ENCODE measurements at places on chromosomes 16 and 17. TPM values are rescaled to one million over a fixed set of nuclear protein-coding genes. Genes with fewer than 3 reads are reported as not detected.
A peak's percentile ranks its signal among the peaks of the same experiment; 100 is the strongest.

DNA sequence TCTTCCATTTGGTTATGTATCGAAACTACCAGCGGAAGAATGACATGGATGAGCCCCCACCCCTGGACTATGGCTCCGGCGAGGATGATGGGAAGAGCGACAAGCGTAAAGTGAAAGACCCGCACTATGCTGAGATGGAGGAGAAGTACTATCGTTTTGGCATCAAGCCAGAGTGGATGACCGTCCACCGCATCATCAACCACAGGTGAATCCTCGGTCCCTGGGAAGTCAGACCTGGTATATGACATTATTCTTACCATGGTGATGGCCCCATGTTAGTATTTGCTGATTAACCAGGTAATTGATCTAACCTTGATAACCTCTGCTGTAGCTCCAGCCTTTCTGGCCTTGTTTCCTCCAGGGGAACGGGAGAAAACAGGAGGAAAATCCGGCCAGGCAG is 8.5 kb downstream of the CHD3 start:
- DNase-seq, result no peak

DNA sequence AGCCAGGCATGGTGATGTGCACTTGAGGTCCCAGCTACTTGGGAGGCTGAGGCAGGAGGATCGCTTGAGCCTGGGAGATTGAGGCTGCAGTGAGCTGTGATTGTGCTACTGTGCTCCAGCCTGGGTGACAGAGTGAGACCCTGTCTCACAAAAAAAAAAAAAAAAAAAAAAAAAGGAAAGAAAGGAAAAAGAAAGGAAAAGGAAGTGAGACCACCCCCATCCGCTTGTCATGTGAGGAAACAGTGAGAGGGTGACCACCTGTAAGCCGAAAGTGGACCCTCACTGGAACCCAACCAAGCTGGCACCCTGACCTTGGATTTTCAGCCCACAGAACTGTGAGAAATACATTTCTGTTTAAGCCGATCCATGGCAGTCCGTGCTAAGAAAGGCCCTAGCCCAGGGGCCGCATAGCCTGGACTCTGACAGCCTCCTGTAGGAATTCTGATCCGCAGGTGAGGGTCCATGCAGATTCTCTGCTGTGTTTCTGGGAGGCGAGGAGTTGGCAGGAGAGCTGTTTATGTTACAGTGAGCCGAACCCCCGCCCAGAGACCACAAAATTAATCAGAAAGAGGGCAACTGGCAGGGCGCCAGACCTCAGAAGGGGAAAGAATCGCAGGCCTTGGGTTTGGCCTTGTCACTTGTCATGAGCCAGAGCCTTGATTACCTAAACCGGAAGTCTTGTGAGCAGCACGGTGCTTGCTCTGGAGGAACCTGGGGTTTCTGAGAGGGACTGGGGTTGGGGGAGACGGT is 945 bp downstream of the SGSH start:
- peak; percentile 92 for DNase-seq

DNA sequence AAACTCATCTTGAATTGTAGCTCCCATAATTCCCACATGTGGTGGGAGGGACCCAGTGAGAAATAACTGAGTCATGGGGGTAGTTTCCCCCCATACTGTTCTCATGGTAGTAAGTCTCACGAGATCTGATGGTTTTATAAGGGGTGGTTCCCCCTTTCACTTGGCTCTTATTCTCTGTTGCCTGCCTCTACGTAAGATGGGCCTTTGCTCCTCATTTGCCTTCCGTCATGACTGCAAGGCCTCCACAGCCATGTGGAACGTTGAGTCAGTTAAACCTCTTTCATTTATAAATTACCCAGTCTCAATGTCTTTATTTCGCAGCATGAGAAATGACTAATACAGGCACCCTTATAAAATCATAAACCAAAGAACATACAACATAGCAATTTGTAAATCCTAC is 79.0 kb downstream of the XYLT1 start:
- no peak for DNase-seq

DNA sequence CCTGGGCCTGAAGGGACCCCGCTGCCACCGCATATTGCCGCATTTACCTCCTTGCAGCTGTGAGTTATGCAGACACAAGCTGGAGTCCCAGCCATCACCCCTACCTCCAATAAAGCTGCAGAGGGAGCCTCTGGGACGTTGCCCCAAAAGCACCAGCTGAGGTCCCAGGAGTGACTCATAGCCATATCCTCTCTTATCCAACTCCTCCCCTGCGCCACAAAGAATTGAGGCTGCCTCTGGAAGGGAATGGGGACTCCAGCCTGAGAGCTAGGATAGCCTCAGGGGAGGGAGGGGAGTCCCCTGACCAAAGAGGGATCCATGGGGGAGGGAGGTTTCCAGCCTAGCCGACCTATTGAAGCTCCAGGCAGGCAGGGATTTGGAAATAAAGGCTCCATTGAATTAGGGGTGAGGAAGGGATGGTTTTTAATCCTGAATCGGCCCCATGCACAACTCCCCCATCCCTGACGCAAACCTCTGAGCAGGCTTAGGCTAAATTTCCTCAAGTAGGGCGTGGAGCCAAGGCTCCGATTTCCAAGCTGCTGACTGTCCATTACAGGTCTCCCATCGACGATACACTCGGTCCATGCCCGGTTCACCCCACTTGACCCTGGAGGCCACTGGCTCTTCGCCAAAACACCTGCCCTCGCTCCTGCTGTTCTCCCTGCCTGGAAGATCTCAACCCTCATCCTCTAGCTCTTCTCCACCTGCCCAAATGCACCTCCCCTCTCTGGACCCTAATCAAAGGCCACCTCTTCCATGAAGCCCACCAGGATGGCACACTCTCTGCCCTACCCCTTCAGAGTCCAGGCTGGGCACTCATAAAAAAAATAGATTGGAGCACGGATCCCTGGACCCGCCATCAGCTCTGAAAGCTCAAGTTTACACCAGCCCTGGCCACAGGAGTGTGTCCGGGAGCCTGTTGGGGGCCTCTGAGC is 27.5 kb downstream of the PIMREG start:
- no peak for DNase-seq

GNPTG gene
- total RNA-seq, result 27.4 TPM

- DNase-seq, result no peak
Measured at GRCh38 chr16:24344784-24345183, 88.6 kb downstream of the CACNG3 start.

GRCh38 chr16:50473356-50473945 is 74.7 kb upstream of the NKD1 start:
- no peak for DNase-seq
